ENCODE measurements at places on chromosomes 7 and 10.

DNA sequence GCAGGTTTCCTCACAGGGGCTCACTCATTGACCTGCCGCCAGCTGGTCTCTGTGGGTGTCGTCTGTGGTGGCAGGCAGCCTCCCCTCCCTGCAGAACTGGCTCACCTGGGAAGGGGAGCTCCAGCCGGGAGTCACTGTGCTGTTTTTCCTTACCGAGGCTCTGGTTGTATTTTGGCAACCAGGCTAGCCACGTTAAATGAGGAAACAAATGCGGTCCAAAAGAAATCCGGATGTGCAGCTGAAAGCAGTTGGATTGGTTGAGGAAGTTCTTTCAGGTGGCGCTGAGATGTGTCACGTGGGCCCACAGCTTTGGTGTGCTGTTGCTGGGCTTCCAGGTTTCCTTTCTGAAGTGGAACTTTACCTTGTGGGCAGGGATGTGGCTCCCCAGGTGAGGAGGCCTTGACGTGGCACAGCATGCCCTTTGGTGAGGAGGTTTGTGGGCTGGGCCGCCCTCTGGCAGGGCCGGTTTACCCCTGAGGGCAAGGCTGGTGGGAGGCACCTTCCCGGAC lies 14.2 kb downstream of the MTURN start:
- DNase-seq = no peak

GRCh38 chr7:117324960-117325359 lies 2.1 kb upstream of the WNT2 start:
- DNase-seq = no peak

- no peak for DNase-seq
These were observed 32.8 kb downstream of the GOLGA7B start for GRCh38 chr10:97882142-97883091.

GRCh38 chr10:33878238-33878786 lies 543.8 kb upstream of the NRP1 start:
- DNase-seq = no peak

- DNase-seq = no peak
These were observed 254.8 kb downstream of the PHF14 start for GRCh38 chr7:11228515-11228914.

DNA sequence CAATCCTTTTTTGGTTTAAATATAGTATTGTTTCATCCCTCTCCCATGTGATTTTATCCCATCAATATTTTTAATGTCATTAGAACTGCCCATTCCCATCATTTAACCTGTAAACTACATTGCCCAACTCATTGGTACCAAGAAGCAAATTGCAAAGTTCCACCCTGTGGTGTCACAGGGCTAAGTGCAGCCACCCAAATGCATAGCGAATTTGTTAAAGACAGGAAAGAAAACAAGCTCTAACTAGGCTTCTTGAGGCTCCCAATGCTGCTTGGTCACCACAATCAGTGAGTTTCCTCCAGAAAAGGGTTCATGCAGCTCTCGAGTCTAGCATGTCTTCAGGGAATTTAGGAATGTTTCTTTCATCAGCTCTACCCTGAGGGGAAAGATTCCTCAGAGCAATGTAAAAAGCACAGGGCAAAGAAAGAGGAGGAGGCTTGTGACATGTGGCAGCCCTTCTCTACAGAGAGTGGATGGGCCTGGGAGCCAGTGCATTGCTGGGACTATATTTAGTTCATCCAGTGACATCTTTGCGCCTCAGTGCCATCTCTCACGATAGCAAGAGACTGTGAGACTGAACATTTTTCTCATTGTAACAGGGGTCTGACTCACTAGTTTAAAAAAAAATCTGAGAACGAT lies 58.1 kb downstream of the CAV1 start:
- no peak for DNase-seq

- DNase-seq = no peak
These were observed 3.4 kb downstream of the CDK1 start for GRCh38 chr10:60781661-60782060.

DNA sequence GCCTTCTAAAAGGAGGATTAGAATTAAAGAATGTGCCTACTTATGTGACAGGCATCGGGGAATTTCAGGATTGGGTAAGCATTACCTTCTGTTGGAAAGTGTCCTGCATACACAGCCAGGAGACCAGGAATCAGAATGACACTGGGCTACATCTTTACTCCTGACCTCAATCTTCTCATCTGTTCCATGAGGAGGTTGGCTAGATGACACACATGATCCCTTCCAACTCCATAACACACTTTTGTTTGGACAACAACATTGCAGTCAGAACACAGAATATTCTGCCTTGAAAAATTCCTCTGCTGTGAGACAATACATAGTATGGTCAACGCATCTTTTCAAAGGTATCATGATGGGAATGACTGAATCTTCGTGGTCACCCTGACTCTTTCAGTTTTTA lies 1281.2 kb upstream of the SORCS1 start:
- DNase-seq = no peak

DNA sequence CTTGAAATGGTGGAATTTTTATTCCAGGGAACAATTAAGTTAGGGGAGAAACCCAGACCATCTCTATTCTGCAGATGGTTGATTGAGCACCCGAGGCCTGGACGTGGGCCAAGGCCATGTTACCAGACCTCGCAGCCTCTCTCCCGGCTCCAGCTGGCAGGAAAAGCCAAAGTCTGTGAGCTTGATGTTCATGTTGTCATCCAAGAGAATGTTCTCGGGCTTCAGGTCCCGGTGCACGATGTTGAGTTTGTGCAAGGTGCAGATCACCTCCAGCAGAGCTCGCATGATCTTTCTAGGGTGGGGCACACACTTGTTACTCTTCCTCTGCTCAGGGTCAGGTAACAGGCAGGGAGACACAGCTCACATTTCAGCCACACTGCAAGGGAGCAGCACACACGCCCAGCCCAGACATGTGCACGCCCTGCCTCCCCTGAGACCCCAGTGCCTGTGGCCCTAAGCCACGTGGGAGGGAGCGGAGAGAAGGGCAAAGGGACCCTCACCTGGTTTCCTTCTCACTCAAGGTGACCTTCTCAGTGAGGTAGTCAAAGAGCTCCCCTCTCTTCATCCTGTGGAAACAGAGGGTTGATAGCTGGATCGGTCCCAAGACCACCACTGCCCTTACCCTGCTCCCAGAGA lies 9.5 kb downstream of the PHKG1 start:
- peak; percentile 77 for DNase-seq

GRCh38 chr7:150374472-150374871 lies 4.7 kb upstream of the ZNF775 start:
- no peak for DNase-seq

- DNase-seq = no peak
These were observed at the start of gene CALCR for GRCh38 chr7:93574646-93575554. CALCR (minus strand) TSS chr7:93574724; CDS start chr7:93486981, 87,743 bp downstream.

DNA sequence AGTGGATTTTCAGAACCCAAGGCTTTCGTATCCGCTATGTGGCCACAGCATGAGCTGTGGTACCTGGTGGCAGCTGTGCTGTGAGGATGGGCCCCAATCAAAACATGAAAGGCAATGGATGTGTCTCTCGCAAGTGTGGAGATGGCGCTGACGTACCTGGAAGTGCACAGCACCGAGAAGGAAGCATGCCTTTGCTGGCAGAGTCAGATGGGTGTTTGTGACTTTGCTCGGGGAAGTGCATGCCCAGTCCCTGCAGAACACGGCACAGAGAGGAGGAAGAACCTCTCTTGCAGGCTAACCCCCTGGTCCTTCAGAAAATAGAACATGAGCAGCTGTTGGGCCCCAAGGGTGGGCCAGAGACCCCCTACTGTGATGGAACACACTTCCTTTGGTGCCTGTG lies 654.1 kb upstream of the ZWINT start:
- no peak for DNase-seq

- no peak for DNase-seq
These were observed 322.4 kb upstream of the KLF6 start for GRCh38 chr10:4107285-4107851.

GRCh38 chr7:132270517-132270916 lies 305.8 kb downstream of the PLXNA4 start:
- no peak for DNase-seq

GRCh38 chr10:113060201-113061053 lies 110.4 kb downstream of the TCF7L2 start:
- peak; percentile 27 for DNase-seq

DNA sequence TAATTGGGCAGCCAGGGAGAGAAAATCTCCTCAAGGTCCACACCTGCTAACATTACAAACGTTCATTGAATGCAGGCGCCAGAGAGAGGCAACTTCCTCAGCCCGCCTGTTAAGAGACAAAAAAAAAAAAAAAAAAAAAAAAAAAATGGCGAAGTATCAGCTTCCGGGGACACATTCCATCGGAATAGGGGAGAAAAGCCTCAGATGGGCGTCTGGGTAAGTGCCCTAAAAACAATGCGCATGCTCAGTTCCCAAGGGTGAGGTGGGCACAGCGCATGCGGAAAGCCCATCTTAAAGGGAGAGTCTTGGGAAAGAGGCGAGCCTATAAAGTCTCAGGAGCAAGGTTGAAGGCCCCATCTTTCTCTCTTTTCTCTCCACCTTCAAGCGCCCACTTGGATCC lies 1139.7 kb upstream of the CELF2 start:
- DNase-seq = no peak

DNA sequence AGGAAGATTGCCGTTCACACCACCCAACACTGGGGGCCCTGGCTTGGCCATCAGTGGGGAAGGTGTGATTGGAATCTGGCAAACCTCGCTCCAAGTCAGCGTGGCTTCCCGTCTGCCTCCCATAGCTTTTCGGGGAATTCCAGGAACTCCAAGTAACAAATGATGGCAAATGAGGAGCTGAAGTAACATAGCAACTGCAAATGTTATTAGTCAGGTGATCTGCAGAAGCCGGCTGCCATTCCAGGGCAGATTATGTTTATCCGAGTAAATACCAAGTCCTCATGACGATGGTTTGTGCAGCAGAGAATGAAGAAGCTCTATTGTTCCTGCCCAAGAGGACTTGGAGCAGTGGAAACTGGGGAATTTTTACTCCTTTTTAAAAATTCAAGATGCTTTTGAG lies 270.5 kb upstream of the PODXL start:
- no peak for DNase-seq

DNA sequence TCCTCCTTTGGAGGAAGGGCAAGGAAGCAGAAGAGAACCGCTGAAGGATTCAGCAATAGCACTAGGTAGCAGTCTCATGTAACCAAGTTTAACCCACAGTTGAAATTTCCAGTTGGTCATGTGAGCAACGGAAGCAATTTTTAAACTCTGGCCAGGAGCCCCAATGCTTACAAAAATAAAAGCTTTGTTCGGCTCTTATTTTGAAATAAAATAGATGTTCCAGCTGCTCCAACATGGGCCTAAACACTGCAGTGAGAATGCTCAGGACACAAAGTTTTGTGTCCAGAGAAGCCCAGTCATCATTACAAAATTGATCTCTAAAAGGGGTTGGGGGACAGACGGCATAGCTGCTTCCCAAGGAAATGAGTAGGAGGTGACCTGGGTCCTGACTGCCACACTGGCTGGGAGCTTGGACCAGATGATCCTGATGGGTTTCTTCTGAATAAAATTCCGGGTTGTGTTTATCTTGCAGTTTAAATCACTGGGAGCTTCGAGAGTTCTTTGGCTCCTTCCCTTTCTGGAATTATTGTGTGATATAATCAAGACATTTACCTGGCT lies 452 bp upstream of the TMEM140 start:
- DNase-seq = no peak

GRCh38 chr7:29359482-29360093 lies 165.0 kb downstream of the CHN2 start:
- no peak for DNase-seq

GRCh38 chr7:39507866-39508551 lies 58.2 kb upstream of the YAE1 start:
- DNase-seq = no peak

GRCh38 chr7:46725838-46726237 lies 804.8 kb upstream of the IGFBP3 start:
- DNase-seq = no peak

- peak; percentile 20 for DNase-seq
These were observed 24.8 kb downstream of the GRIFIN start for GRCh38 chr7:2451171-2452073.

DNA sequence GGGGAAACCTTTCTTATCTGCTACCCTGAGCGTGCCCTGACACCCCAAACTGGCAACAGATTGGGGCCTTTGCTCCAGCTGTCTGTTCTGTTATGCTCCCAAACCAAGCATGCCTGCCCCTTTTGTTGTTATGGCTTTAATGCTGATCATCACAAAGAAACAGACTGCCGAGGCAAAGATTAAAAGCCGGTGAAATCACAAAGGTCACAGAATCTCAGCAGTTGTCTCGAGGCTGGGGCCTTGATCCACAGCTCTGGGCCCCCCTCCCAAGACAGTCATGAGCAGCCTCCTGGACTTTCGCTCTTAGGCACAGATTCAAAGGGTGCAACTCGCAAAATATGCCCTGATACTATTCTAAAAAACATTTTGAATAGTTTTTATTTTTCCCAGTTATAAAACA lies 65.6 kb downstream of the STRA8 start:
- no peak for DNase-seq

DNA sequence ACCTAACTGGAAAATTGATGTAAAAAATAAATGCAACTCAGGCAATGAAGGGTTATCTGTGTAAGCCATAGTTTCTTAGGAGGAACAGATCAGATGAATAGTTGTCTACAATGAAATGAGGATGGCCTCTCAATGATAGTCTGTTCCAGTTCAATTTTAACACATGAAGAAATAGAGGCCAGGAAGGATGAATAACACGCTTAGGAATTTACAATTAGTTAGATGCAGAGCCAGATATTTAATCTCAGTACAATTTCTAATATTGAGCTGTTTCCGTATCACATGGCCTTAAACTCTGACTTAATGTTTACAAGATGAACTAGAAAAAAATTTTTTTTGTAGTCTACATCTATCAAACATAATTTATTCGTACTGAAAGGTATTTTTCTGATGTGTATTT lies 176.6 kb downstream of the GALNT11 start:
- DNase-seq = no peak
